CD4-positive, alpha-beta T cell treated with Interleukin-21 for 1 hour (primary cell): ENCODE measurements at places on chromosomes 5 and 9.
A peak's percentile ranks its signal among the peaks of the same experiment; 100 is the strongest.

DNA sequence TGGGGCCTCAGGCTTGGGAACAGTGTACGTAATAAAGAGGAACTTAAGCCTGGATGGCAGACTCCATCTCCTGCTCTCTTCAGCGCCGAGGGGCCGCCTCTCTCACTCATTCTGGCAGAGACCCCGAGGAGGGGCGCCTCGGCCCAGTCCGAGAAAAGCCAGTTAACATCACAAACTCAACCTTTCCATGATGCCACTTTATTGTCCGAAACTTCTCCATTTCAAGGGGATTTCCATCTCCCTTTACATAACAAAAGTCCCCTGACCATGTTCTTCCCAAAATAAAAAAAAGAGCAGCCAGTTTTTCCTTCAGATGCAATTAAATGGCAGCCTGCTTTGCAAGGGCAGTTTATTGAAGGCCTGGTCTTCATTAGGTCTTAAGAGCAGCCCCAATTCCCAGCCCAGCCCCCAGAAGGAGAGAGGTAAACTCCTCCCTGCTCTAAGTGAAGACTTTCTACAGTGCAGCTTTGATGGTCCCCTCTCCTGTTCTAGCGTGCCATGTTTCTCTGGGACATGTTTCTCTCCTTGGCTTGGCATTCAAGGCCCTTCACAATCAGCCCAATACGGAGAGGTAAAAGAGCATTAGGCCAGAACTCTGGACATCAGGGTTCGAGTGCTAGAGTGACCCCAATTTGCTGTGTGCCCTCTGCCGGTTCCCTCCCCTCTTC is 19.5 kb upstream of the RAB14 start:
- no peak for DNase-seq

- no peak for DNase-seq
Observed at GRCh38 chr5:158943569-158943968, 156.1 kb downstream of the EBF1 start.

DNA sequence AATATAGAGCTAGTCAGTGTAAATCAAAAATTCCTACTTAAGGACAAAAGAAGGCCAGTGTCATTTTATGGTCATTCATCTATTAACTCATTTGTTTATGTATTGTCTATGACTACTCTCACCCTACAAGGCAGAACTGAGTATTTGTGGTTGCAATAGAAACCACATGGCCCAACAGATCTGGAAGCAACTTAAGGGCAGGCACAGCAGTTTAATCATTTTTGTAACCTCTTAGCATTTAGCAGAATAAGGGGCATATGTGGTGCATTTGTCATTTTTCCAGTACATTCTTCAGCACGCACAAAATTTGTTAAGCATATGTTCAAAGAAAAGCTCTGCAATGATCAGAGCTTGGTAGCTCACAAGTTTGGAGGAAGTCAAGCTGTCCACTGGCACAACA is 1.1 kb downstream of the FKBP15 start:
- peak; percentile 39 for DNase-seq

DNA sequence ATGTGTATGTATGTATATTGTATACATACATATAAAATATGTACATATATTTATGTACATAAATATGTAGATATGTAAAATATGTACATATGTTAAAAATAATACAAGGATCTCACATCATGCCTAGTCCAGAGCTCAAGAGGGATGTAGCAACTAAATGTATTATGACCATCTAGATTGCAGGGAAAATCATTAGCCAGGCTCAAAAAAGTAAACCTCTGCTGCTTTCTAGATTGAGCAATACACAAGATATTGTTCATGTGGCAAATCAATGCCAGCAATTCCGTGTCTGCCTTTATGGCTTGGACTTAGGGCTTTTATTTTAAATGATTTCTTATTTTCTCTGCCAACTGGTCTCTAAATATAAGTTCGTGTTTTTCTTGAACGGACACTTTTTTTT is 65.2 kb downstream of the RAI14 start:
- no peak for DNase-seq

DNA sequence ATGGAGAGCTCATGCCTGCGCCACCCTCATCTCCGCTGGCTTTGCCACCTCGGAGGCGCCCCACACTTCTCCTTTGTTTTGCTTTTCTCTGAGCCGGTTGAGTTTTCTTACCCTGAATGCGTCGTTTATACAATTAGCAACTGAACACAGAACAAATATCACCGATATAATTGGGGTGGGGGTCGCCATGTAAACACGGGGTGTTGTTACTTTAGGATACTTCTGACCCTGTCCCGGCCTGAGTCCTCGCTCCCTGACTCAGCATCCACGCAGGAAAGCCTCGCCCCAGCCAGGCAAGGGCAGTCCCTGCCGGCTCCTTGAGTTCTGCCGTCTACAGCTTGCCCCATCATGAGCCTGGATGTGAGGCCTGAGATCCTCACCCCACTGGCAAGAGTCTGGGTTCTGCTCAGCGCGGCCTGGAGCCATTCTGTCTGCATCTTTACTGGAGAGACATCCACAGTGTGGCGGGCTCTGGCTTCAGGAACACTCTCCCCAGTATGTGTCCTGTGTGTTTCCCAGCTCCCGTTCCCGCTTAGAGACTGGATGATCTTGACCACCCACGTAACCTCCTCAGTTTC is 5.5 kb downstream of the NKX2-5 start:
- DNase-seq: no peak

- peak; percentile 37 for DNase-seq
Observed at GRCh38 chr9:132694144-132694543, 23.9 kb downstream of the GTF3C4 start.

- no peak for DNase-seq
Observed at GRCh38 chr5:66255714-66256113, 111.6 kb downstream of the SREK1 start.

- no peak for DNase-seq
Observed at GRCh38 chr9:134214386-134214765, 50.0 kb upstream of the RNU6ATAC start.

DNA sequence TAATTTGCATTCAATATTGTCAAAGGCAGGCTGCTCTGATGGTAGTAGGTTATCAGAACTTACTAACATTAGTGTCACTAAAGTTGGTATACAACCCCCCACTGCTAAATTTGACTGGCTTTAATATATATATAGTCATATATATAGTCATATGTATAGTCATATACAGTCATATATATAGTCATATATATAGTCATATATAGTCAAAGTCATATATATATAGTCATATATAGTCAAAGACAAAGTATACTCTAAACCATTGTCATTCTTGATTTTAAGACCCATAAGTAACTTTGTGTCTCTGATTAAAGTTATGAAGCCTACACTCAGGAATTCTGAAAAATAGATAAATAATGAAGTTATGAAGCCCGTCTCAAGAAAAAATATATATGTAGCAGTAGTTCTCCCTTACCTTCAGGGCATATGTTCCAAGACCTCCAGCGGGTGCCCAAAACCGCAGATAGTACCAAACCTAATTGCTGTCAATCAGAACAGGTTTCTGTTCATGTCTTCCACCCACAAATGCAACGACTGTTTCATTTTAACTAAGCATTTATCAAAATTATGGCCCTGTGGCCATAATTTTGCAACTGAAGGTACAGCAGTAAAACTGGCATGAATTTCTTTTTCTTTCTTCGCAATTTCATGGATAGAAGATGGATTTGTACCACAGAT is 40.1 kb downstream of the TRPM6 start:
- no peak for DNase-seq

DNA sequence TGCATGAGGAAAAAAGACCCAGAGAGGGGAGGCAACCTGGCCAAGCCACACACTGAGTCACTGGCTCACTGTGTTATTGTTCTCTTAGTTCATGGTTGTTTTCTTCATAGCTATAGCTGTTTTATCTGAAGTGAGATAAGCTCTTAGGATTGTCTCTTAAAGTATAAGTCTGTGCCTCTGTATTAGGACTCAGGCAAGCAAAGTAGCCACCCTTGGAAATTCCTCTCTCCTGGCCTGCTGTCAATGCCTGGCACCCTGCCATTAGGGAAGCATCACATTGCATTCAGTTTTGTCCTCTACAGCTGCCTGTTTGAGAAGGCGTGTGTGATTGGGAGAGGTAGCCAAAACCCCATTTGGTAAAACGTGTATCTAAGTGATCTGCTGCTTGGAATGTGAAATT is 147.4 kb upstream of the GLRA1 start:
- DNase-seq: no peak

- DNase-seq: no peak
Observed at GRCh38 chr9:137984520-137985257, 107.1 kb downstream of the CACNA1B start.

- no peak for DNase-seq
Observed at GRCh38 chr5:135988546-135988945, 33.8 kb upstream of the LECT2 start.

GRCh38 chr5:169772688-169773087 is 135.6 kb downstream of the DOCK2 start:
- DNase-seq: no peak

- DNase-seq: no peak
Observed at GRCh38 chr5:79973511-79973910, 17.6 kb downstream of the MTX3 start.

- DNase-seq: no peak
Observed at GRCh38 chr5:78496373-78496772, 136.0 kb downstream of the SCAMP1 start.

DNA sequence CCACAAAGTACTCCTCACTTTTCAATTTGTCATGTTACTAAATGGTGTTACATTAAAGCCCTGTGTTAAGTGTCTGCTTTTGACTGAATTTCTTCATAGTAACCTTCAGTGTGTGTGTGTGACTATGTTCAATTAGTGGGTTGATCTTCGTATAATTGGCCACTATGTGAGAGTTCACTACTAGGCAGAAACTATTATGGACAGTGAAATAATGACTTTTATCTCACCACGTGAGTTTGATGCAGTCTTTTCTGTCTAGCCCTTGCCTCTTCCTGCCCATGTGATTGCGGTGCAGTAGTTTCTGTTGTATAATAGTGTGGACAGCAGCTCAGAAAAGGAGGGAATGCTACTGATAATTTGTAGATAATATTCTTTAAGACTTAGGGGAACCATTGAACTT is 1.8 kb upstream of the MAML1 start:
- no peak for DNase-seq

GRCh38 chr5:158163451-158164295 is 304.7 kb upstream of the CLINT1 start:
- no peak for DNase-seq

DNA sequence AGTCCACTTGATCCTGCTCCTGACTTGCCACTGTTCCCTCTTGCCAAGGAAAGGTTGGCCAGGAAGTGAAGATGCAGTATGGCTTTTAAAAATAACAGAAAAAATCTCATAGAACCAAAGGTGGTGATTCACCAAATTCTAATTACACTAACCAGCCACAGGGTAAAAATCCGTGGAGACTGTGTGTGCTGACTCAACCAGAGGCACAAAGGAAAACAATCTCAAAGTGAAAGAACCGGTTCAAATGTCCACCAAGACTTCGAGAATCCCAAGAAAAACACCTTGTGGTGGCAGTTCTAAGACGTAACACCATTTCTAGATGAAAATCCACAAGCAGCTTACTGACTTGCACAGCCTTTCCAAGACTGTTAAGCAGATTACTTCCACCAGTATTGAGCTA is 279.1 kb downstream of the TLE1 start:
- no peak for DNase-seq

- DNase-seq: no peak
Observed at GRCh38 chr9:121233906-121234831, 32.5 kb upstream of the RAB14 start.

- DNase-seq: no peak
Observed at GRCh38 chr5:10581424-10581748, 17.5 kb downstream of the ANKRD33B start.

GRCh38 chr5:157233515-157233914 is 32.4 kb upstream of the CYFIP2 start:
- peak; percentile 73 for DNase-seq

DNA sequence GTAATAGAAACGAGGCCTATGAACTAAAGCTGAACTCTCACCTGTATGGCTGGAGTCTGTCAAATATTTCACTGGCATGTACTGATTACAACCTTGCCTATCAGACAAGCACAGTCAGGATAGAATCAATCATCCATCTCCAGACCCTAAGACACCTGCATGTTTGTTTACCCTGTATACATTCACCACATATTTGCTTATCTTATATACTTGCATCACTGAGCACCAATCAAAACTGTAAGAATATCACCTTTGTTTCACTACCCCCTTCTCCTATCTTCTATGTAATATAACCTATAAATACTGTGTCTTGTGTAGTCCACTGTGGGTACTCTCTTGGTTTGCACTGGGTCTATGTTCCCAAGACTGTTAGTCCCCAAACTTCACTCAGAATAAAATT is 1085.7 kb downstream of the TAF11L14 start:
- DNase-seq: no peak

DNA sequence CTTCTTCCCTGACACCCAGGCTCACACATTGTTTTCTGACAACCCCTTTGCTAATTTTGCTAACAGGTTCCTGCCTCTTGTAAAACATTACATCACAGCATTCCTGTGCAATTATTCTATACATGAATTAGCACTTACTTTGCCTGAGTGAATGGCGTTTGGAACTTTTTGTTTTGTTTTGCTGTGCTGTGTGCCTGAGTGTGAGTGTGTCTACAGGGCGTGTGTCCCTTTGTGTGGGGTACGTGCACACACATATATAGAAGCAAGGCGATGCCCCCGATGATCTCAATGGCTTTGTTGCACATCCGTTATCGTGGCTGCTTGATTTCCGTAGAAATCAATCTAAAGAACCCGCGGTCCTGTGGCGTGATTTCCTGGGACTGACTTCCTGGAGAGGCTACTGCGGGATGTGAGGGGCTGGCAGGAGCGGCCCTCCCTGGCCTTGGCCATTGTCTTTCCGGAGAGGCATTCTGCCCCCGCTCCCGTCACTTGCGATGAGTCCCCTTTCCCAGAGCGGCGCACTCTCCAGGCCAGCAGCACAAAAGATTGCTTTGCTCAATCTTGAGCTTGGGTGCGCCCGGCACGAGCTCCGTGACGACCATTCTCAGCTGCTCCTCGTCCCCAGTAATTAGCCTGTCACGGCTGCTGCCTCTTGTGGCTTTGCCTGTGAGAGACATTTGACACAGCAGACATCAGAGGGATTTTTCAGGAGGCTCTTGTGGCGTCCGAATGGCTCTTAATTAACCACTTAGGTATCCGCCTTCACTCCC is 398.1 kb upstream of the IRX1 start:
- DNase-seq: no peak
